Activated naive CD8-positive, alpha-beta T cell treated with anti-CD3 and anti-CD28 coated beads, Interleukin-2, amount 50 U/mL, for 24 hours (primary cell): ENCODE measurements at places on chromosomes 7 and 10.

- peaks cover 5% of the 10 kb centered on the region for H3K36me3 ChIP-seq
- no peaks in the 10 kb centered on the region for H3K27me3 ChIP-seq
- H3K4me3 ChIP-seq = peak overlapping the region; percentile 91
- DNase-seq = peak; percentile 55
- H3K27ac ChIP-seq = peak overlapping the region; percentile 87
Measured at GRCh38 chr7:105387508-105388355, 989 bp downstream of the SRPK2 start.

GRCh38 chr10:62852961-62853702 lies 37.0 kb upstream of the EGR2 start:
- H3K4me1 ChIP-seq = peaks cover 72% of the 10 kb centered on the region
- peak; percentile 65 for DNase-seq
- H3K27me3 ChIP-seq = peaks cover 5% of the 10 kb centered on the region

- H3K4me3 ChIP-seq = no peak overlapping the region
- H3K4me1 ChIP-seq = peaks cover under 1% of the 10 kb centered on the region
- H3K36me3 ChIP-seq = no peaks in the 10 kb centered on the region
- no peak for DNase-seq
- no peak overlapping the region for H3K27ac ChIP-seq
Measured at GRCh38 chr7:155585951-155586350, 39.6 kb upstream of the CNPY1 start.

GRCh38 chr7:35909870-35910357 lies 109.1 kb downstream of the SEPTIN7 start:
- peaks cover 13% of the 10 kb centered on the region for H3K36me3 ChIP-seq
- H3K4me3 ChIP-seq = no peak overlapping the region
- DNase-seq = no peak
- no peaks in the 10 kb centered on the region for H3K27me3 ChIP-seq

DNA sequence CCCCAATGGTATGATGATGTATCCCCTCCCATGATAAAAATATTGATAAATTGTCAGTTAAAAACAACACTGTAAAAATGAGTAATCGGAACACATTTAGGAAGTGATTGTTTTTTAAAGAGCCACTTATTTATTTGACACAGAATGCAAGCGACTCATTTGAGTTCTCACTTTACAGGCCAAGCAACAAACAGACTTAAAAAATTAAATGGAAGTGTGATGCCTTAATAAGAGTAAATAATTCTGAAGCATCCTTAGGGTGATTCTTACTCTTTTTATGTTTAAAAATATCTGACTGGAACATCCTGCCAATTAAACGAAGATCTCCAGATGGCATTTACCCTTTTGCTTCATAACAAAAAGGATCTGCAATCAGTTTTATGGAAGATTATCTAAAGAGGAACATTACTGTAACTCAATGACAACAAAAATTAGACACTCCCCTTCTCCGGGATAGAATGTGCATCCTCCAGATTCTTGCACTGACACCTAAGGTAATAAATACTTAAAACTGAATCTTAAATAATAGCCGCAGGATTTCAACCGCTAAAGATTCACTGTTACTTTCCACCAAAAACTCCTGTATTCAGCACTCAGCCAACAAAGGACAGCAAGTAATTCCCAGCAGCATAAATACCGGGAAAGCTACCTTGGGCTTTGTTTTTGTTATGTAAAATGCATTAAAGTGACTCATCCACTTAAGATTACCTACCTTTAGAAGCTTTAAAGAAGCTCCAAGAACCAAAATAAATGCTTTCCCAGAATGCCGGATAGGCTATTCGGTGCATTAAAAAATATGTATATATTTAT lies 1.7 kb downstream of the CACNA2D1 start:
- no peak for DNase-seq
- peaks cover 39% of the 10 kb centered on the region for H3K27me3 ChIP-seq
- peaks cover 4% of the 10 kb centered on the region for H3K36me3 ChIP-seq
- peak overlapping the region; percentile 42 for H3K4me3 ChIP-seq

DNA sequence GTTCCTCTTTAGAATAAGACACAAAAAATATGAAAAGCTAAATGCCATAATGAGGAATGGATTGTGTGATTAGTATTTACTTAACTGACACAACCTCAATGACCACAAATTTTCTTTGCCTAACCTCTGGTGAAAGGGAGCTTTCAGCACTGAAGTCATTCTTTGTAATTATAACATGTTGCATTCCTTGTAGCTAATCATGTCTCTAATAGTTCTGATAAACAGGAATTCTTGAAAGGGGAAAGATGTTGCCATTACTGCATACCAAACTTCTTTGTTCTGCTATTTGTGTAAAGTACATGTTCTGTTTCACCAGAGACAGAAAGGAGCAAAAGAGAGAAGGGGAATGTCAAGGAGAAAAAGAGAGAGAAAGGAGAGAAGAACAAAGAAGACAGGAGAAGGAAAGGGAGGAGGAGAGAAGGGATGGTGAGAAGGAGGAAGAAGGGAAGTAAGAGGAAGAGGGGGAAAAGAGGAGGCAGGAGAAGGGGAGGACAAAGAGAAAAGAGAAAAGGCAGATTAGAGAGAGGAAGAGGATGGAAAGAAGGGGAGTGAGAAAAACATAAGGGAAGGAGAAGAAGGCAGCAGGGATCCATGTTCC lies 120.9 kb downstream of the SEMA3D start:
- no peak overlapping the region for H3K4me3 ChIP-seq
- H3K27ac ChIP-seq = no peak overlapping the region
- H3K36me3 ChIP-seq = no peaks in the 10 kb centered on the region
- H3K4me1 ChIP-seq = no peaks in the 10 kb centered on the region
